ENCODE measurements at places on chromosomes 4 and X.

DNA sequence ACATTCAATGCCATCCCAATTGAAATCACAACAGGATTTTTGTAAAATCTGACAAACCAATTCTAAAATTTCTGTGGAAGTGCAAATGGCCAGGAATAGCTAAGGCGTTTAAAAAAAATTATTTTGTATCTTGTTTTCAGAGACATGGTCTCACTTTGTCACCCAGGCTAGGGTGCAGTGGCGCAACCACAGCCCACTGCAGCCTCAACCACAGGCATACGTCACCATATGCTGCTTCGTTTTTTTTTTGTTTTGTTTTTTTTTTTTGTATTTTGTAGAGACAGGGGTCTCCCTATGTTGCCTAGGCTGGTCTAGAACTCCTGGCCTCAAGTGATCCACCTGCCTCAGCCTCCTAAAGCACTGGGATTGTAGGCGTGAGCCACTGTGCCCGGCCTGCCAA, 24.5 kb downstream of the ZNF41 start:
- DNase-seq: peak; percentile 34

DNA sequence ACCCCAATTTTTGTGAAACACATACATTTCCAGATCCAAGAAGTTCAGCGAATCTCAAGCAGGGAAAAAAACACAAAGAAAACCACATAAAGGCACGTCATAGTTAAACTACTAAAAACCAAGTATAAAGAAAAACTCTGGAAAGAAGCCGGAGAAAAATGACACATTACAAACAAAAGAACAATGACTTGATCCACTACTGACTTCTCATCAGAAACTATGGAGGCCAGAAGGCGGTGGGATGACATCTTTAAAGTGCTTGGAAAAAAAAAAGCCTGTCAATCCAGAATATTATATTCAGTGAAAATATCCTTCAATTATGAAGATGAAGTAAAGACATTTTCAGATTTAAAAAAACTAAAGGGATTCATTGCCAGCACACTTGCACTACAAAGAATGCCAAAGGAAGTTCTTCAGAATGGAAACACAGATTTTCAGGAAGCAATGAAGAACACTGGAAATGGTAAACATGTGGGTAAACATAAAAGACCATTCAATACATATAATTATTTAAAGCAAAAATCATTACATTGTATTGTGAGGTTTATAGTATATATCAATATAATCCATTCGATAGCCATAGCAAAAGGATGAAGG, 32.6 kb upstream of the PPP2R2C start:
- no peak for DNase-seq

- DNase-seq: no peak
Observed at GRCh38 chr4:12580787-12581186, 903.4 kb downstream of the RAB28 start.

- no peak for DNase-seq
Observed at GRCh38 chr4:113050371-113050755, 910 bp downstream of the ANK2 start.

- DNase-seq: peak; percentile 66
Observed at GRCh38 chrX:129823115-129823514, 20.6 kb downstream of the ZDHHC9 start.

GRCh38 chr4:182955411-182955810, 38.2 kb upstream of the DCTD start:
- no peak for DNase-seq

- DNase-seq: peak; percentile 65
Observed at GRCh38 chrX:18390941-18391538, 34.4 kb upstream of the CDKL5 start.

Data from CD4-positive, alpha-beta T cell treated with Interleukin-4 for 1 hour (primary cell).